ENCODE measurements at places on chromosomes 7 and 10. TPM values are rescaled to one million over a fixed set of nuclear protein-coding genes. Genes with fewer than 3 reads are reported as not detected.
A peak's percentile ranks its signal among the peaks of the same experiment; 100 is the strongest.

GRCh38 chr7:44375236-44375699, 49.9 kb upstream of the CAMK2B start:
- H3K27ac ChIP-seq: peak overlapping the region; percentile 63
- H3K27me3 ChIP-seq: peaks cover 5% of the 10 kb centered on the region
- no peak for DNase-seq
- peaks cover 15% of the 10 kb centered on the region for H3K4me1 ChIP-seq
- H3K36me3 ChIP-seq: no peaks in the 10 kb centered on the region

DNA sequence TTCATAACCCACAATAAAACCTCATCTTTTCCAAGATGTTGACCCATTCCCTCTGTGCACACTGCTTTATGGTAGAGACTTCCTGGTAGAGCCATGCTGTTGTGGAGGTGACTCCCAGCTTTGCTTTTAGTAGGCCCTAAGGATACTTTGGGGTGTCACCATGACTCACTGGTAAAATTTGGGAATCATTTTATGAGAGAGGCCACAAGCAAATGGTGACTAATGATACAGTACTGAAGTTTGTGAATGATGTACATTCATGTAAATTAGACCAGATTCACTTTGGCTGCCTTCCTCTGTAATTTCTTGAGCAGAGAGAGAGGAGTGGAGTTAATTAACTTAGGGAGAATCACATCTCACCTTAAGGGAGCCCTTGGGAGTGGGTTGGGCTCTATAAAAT, 686.5 kb downstream of the LRMDA start:
- peaks cover 7% of the 10 kb centered on the region for H3K27me3 ChIP-seq
- H3K4me3 ChIP-seq: no peak overlapping the region
- no peak for DNase-seq
- H3K4me1 ChIP-seq: no peaks in the 10 kb centered on the region
- H3K27ac ChIP-seq: no peak overlapping the region
- no peaks in the 10 kb centered on the region for H3K36me3 ChIP-seq

GRCh38 chr7:68828575-68828974, 769.7 kb upstream of the AUTS2 start:
- H3K27ac ChIP-seq: no peak overlapping the region
- DNase-seq: no peak
- H3K4me1 ChIP-seq: no peaks in the 10 kb centered on the region
- H3K27me3 ChIP-seq: no peaks in the 10 kb centered on the region
- H3K36me3 ChIP-seq: no peaks in the 10 kb centered on the region

DNA sequence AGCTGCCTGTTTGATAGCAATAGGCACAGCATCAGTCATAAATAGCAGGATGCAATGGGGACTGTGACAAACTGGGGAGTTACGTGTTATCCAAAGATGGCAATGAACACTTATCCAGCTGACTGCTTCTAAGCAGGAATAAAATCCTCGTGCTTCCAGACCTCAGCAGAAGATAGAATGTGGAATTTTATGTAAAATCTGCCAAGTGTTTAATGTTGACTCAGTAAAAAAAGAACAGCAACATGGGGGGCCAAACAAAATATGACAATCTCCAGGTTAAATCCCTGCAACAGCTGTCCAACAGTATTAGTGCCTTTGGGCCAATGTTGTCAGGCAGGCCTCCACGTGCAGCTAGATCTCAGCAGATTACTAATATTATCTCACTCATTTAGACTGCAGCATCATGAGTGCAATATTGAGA, 127.3 kb downstream of the SEMA3C start:
- no peak for DNase-seq
- H3K4me3 ChIP-seq: no peak overlapping the region
- H3K36me3 ChIP-seq: no peaks in the 10 kb centered on the region
- H3K27ac ChIP-seq: no peak overlapping the region
- no peaks in the 10 kb centered on the region for H3K27me3 ChIP-seq

- H3K4me3 ChIP-seq: no peak overlapping the region
- H3K36me3 ChIP-seq: peaks cover 6% of the 10 kb centered on the region
- H3K27me3 ChIP-seq: no peaks in the 10 kb centered on the region
- no peak for DNase-seq
Measured at GRCh38 chr7:102834466-102834865, 78.3 kb upstream of the LRRC17 start.

- no peaks in the 10 kb centered on the region for H3K4me1 ChIP-seq
- H3K27ac ChIP-seq: no peak overlapping the region
- H3K27me3 ChIP-seq: peaks cover 34% of the 10 kb centered on the region
- DNase-seq: no peak
- no peak overlapping the region for H3K4me3 ChIP-seq
Measured at GRCh38 chr10:15632456-15633091, 87.1 kb downstream of the ITGA8 start.

DNA sequence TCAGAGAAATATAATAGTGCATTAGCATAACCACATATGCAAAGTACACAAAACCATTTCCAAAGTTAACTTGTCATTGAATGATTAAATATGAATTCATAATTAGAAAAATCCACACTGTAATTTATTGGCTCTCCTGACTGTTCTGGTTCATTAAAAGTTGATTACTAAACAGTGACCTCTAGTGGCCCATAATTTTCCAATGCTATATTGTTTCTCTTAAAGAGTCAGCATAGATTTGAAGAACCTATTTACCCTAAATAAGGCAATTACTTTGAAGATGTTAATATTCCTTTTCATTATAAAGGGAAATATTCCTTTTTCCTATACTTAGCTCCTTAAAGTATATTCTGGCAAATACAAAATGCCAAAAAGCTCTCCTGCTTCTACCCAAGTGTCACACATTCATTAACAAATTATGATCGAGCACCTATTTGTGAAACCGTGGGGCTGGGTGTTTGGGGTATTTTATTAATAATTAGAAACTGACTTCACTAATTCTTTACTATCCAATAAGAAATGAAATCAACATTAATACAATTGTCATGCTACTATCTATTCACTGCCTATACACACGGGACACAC, 86.2 kb downstream of the HIBADH start:
- H3K27me3 ChIP-seq: no peaks in the 10 kb centered on the region
- H3K36me3 ChIP-seq: peaks cover 7% of the 10 kb centered on the region
- H3K4me3 ChIP-seq: no peak overlapping the region
- H3K4me1 ChIP-seq: peaks cover 3% of the 10 kb centered on the region
- peak overlapping the region; percentile 32 for H3K27ac ChIP-seq
- DNase-seq: no peak

DNA sequence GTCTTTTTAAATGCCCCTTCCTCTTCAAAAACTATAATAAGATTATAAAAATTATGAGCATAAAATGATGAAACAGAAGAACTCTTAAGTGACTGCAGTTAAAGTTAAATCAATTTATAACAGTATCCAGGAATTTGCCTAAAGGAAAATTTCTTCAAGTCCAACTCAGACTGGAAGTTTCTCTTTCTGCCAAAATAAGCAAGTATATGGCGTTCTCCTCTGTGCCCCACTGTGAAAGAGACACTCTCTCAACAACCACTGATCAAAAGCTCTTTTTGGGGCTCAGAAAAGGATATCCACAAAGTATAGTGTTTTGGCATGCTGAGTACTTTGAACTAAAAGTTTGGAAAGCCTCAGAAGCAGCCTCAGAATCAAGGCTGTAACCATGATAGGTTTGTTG, 139.9 kb downstream of the SKIDA1 start:
- H3K27ac ChIP-seq: no peak overlapping the region
- no peak overlapping the region for H3K4me3 ChIP-seq
- H3K4me1 ChIP-seq: peaks cover 2% of the 10 kb centered on the region
- DNase-seq: no peak
- H3K27me3 ChIP-seq: peaks cover 29% of the 10 kb centered on the region

GRCh38 chr10:78644550-78644949, 424.2 kb upstream of the ZMIZ1 start:
- DNase-seq: no peak
- H3K4me1 ChIP-seq: no peaks in the 10 kb centered on the region
- peaks cover 12% of the 10 kb centered on the region for H3K27me3 ChIP-seq
- H3K4me3 ChIP-seq: no peak overlapping the region
- H3K36me3 ChIP-seq: no peaks in the 10 kb centered on the region

DNA sequence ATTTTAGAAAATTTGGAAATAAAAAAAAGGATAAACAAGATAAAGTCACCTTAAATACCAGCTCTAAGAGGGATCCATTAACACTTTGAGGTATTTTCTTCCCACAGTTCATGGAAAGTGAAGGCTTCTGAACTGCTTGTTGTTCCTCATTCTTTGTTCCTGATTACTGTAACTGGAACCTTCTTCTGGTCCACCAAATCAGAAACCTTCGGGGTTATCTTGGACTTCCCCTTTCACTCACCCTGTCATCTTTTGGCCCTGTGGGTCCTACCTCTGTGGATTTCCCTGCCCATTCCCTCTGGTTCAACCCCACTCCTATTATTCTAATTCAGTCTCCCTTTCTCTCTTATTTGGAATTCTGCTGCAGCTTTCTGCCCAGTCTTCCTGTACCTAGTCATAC, 116.5 kb upstream of the PRPS1L1 start:
- H3K4me3 ChIP-seq: no peak overlapping the region
- H3K27ac ChIP-seq: no peak overlapping the region
- DNase-seq: no peak
- peaks cover 19% of the 10 kb centered on the region for H3K27me3 ChIP-seq
- no peaks in the 10 kb centered on the region for H3K36me3 ChIP-seq

DNA sequence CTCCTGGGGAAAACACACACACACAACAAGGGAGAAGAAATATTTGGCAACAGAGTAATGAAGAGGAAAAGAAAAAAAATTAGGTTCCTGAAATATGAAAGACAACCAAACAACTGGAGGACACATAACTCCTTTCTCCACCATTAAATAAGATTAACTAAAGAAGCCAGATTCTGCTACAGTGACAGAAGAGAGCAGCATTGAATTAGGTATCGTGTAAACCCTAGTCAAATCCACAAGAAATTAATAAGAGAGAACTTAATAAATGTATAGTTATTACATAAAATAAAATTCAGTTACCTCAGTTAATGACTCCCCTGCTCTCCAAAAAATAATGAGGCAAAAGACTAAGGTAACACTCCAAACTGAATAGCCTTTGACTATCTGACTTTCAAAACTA, 306.7 kb downstream of the CRPPA start:
- H3K4me3 ChIP-seq: no peak overlapping the region
- no peak for DNase-seq
- peaks cover 3% of the 10 kb centered on the region for H3K36me3 ChIP-seq
- no peaks in the 10 kb centered on the region for H3K4me1 ChIP-seq
- H3K27ac ChIP-seq: no peak overlapping the region

DNA sequence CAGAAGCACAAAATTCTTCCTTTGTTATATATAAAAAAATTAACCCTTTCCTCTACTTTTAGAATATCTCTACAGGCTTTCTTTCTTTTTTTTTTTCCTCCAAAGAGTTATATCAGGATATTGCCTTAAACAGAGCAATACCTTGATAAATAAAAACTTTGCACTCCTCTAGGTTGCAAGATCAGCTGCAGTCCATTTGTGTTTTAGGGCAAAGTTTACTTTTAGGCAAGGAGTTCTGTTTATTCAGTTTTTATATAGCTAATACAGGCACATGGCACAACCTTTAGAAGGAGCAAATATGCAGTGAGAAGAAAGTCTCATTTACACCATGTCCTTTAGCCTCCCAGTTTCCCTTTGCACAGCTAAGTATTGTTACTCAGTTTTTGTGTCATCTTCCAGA, 10.3 kb downstream of the LRMDA start:
- H3K4me1 ChIP-seq: no peaks in the 10 kb centered on the region
- H3K27ac ChIP-seq: no peak overlapping the region
- DNase-seq: no peak
- H3K27me3 ChIP-seq: peaks cover 37% of the 10 kb centered on the region
- H3K36me3 ChIP-seq: no peaks in the 10 kb centered on the region
- H3K4me3 ChIP-seq: no peak overlapping the region

GRCh38 chr10:63521416-63522276, 445 bp downstream of the REEP3 start:
- DNase-seq: peak; percentile 31
- peaks cover 46% of the 10 kb centered on the region for H3K4me1 ChIP-seq
- peak overlapping the region; percentile 93 for H3K4me3 ChIP-seq
- no peaks in the 10 kb centered on the region for H3K27me3 ChIP-seq
- peaks cover 2% of the 10 kb centered on the region for H3K36me3 ChIP-seq

DNA sequence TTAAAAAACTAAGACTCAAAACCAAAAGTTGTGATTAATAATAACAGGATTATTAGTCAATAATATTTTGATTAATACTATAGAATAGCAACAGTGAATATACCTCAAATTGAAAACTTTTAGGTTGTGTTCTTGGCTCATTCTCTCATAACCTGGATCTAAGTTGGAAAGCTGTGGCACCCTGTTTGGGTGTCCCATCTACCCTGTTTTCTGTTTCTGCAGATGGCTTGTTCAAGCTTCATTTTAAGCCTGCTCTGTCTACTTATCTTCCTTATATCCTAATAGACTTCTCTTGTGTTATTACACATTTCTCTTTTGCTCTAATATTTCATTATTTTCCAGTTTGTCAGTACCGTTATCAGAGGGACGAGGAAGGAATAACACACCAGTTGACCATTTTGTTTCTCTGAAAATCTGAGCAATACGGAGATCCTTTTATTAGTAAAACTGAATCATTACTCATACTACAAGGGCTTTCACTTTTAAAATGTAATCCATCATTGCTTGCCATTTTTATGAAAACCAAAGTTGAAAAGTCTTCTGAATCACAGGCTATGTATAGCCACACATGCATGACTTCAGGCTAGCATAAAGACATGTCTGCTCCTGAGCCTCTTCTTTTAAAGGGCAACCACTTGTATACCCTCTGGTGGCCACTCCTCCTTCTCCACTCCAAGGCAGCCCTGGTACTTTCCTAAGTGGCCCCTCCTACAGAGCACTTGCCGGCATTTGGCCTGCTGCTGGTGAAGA, 22.3 kb downstream of the COX15 start:
- no peak for DNase-seq
- H3K27me3 ChIP-seq: no peaks in the 10 kb centered on the region
- H3K36me3 ChIP-seq: peaks cover 8% of the 10 kb centered on the region
- H3K4me1 ChIP-seq: peaks cover 6% of the 10 kb centered on the region
- H3K27ac ChIP-seq: no peak overlapping the region

Gene TMEM225B
- total RNA-seq: 0.96 TPM

Gene HSPA14
- total RNA-seq: 24.7 TPM

Gene PTPRZ1
- not detected for total RNA-seq

Gene METTL27
- 0.73 TPM for total RNA-seq

Gene UNCX
- not detected for total RNA-seq

Gene CLCN1
- not detected for total RNA-seq

All from T-helper 17 cell (primary cell).